AML-193 (cell line): ENCODE measurements at places on chromosomes 7 and 10.

DNA sequence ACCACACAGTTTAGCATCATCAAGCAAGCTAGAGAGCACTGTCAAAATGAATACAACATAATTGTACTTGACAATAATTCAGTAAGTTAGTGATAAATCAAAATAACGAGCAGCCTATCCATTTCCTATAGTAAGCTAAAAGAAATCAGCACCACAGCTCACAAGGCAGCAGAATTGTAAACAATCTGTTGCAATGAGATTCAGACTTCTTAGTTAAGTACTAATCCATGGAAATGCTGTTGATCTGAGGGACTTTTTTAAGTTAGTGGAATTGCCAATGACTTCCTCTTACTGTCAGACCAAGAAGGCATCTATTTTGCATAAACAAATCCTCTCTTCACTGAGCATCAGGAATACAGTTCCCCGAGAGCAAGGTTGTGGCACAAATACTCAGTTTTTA lies 136.6 kb upstream of the CCDC6 start:
- no peak for DNase-seq

GRCh38 chr7:81393018-81393417 lies 376.8 kb downstream of the HGF start:
- no peak for DNase-seq

- DNase-seq, result no peak
These were observed 19.8 kb downstream of the PMPCB start for GRCh38 chr7:103317009-103317408.

GRCh38 chr10:78508955-78509748 lies 475.5 kb downstream of the RPS24 start:
- DNase-seq, result no peak

GRCh38 chr7:112069879-112070321 lies 136.3 kb downstream of the DOCK4 start:
- DNase-seq, result no peak

GRCh38 chr7:89837515-89837914 lies 316.8 kb upstream of the STEAP1 start:
- no peak for DNase-seq

- no peak for DNase-seq
These were observed 4.3 kb downstream of the RAMP3 start for GRCh38 chr7:45161842-45162241.

DNA sequence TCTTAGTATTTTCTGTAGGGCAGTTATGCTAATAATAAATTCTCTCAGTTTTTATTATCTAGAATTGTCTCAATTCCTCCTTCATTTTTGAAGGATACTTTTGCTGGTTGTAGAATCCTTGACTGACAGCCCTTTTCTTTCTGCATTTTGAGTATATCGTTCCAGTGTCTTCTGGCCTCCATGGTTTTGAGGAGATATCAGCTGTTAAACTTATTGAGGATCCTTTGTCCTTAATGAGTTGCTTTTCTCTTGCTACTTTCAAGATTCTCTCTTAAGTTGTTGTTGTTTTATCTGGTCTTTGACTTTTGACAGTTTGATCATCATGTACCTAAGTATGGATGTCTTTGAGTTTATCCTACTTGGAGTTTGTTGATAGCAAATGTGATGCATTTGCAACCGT lies 8.9 kb upstream of the GJC3 start:
- no peak for DNase-seq

- no peak for DNase-seq
These were observed 297.1 kb downstream of the PRPF18 start for GRCh38 chr10:13883636-13884444.

DNA sequence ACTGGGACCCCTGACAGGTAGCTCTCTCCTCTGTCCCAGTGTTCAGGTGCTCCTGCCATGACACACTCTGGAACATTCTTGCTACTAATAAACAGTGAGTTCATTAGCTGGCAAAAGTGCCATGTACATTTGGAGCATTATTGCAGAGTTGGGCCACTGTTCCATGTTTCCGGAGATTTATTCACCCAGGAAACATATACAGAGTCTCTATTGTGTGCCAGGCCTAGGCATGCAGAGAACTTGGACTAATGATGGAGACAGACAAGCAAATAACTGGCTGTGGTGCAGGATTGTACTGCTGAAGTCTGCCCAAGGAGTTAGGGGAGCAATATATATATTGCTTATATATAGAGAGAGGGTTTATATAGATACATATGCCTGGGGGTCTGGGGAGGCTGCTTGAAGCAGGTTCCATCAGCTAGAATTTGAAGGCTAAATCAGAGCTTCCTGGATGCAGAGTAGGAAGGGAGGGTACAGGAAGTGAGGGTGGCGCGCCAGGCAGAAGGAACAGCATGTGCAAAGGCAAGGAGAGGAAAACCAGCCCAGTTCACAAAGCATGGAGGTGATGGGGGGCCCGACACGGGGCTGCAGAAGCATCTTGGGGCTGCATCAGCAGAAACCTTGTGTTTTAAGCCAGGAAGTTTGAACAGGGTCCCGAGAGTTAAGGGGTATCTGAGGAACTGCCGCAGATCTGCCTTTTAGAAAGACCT lies 22.7 kb upstream of the EEPD1 start:
- DNase-seq, result no peak

GRCh38 chr10:47111329-47111862 lies 188.6 kb upstream of the GDF10 start:
- DNase-seq, result no peak

GRCh38 chr7:41886901-41887311 lies 184.0 kb upstream of the INHBA start:
- DNase-seq, result no peak

GRCh38 chr10:37813763-37814162 lies 43.6 kb downstream of the ZNF248 start:
- no peak for DNase-seq

GRCh38 chr7:111242141-111242755 lies 151.3 kb downstream of the LRRN3 start:
- DNase-seq, result no peak

- no peak for DNase-seq
These were observed 62.9 kb downstream of the CCSER2 start for GRCh38 chr10:84391326-84391725.

GRCh38 chr10:88253622-88254021 lies 329.5 kb downstream of the RNLS start:
- DNase-seq, result no peak

GRCh38 chr7:35694161-35694783 lies 663 bp downstream of the HERPUD2 start:
- DNase-seq, result no peak

- no peak for DNase-seq
These were observed 52.5 kb downstream of the NCAPG2 start for GRCh38 chr7:158651968-158652565.

DNA sequence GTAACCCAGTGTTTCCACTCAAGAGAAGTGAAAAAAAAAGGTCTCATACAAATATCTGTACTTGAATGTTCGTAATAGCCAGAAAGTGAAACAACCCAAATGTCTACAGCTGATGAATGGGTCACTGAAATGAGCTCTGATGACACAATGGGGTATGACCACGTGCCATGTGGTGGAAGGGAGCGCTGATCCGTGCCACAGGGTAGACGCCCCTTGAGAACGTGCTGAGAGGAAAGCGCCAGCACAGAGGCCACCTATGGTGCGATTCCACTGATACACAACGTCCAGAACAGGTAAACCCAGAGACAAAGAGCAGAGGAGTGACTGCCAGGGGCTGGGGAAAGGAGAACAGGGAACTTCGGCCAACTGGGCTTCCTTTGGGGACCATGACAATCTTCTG lies 50.3 kb downstream of the MAD1L1 start:
- no peak for DNase-seq

GRCh38 chr7:43077732-43078391 lies 34.6 kb upstream of the HECW1 start:
- no peak for DNase-seq

DNA sequence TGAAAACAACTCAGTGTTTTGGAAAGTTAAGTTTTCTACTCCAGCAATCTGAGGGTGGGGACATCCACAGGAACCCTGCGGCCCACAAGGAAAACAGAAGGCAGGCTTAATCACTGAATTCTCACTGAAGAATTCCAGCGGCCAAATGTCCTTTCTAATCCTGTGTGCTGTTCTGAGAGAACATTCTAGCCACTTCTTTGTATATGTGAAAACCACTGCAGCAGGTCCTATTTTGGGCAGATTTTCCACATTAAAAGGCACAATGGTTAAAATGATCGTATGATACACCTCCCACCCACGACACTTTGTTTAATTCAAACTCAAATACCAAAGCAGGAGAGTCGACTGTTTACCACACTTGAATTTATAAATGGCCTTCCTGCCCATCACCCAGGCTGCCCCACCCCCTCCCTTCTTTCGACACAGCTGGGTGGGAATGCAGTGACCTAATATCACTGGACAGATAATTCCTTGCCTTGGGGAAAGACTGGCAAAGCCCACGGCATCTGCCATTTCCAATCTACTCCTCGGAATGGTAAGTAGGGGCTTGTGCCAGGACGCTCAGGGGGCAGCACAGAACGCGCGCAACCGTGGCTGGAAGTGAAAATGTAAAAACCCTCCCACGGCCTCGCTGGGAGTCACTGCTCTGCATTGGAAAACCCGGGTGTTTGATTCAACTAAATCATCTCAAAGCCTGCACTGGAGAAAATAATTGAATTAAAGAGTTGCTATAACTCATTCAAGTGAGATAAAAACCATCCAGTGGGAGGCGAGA lies 67.0 kb downstream of the CTBP2 start:
- no peak for DNase-seq

GRCh38 chr10:100151723-100152300 lies 34.0 kb downstream of the ERLIN1 start:
- no peak for DNase-seq

DNA sequence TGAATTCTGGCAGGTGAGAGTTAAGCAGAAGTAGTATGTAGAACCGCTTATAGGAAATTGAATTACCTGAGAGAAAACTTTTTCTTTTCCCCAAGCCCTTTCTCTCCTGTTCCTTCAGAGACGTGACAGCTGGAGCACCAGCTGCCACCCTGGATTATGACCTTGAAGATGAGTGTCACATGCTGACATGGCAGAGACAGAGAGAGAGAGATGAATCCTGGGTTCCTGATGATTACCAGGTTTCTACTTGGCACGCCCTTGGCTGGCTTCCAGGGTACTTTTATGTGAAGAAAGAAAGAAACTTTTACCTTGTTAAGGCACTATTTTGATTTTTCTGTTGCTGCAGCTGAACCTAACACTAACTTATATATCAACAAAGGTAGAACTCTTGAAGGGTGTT lies 99.9 kb downstream of the GPR26 start:
- DNase-seq, result no peak

DNA sequence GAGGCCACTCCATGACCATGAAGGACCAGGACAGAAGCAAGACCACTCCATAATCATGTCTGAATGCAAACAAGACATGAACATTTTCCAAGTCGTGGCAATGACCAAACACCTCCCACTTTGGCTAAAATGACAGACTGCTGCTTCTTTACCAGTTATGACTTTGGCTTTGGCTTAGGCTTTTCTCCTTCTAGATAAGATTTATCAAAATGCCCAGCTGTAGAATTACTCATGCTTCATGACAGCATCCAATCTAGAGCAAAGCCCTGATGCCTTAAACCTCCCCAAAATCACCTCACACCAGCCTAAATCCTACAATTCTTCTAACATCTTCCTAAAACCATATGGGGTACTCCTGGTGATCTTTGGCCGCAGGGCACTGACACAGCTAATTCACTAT lies 102.1 kb downstream of the VPS41 start:
- DNase-seq, result no peak

GRCh38 chr7:108525327-108525984 lies 479 bp downstream of the PNPLA8 start:
- DNase-seq, result peak; percentile 68

- DNase-seq, result peak; percentile 81
These were observed 238.7 kb upstream of the PRSS58 start for GRCh38 chr7:142496545-142496991.

GRCh38 chr10:6279540-6280267 lies 77.0 kb downstream of the PFKFB3 start:
- no peak for DNase-seq

- peak; percentile 1 for DNase-seq
These were observed 9.8 kb downstream of the PODXL start for GRCh38 chr7:131546583-131547141.

DNA sequence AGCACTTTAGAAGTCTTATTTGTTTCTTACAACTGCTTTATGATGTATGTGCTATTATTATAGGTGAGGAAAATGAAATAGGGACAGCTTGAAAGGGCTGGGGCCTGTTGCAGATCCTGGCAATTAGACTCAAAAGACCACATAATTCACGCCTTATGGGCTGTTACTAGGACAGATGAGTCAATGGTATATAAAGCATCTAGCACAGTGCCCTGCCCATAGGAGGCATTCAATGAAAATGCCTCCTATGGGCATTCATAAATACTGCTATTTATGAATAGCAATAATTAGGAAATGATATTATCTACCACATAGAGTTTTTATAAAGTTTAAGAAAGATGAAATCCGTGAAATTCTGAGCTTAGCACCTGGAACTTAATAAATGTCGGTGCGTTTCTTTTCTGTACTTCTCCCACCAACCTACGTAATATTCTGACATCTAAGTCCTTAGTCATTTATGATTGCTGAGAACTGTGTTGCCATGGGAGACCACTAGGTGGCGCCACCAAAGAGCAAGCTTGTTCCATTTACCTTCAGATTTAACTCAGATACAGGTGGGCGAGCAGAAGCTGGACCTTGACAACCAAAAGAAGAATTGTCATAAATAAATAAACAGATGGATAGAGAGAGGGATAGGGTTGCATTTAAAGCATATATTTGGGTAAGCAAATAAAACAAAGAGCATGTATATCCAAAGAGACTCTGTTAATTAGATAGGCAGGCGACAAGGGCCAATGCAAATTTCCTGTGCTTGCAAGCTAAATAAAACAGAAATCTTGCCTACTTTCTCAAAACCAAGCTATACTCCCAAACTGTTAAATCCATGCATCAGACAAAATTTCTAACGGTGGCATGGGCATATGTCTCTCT lies 699.9 kb downstream of the INHBA start:
- peak; percentile 12 for DNase-seq

DNA sequence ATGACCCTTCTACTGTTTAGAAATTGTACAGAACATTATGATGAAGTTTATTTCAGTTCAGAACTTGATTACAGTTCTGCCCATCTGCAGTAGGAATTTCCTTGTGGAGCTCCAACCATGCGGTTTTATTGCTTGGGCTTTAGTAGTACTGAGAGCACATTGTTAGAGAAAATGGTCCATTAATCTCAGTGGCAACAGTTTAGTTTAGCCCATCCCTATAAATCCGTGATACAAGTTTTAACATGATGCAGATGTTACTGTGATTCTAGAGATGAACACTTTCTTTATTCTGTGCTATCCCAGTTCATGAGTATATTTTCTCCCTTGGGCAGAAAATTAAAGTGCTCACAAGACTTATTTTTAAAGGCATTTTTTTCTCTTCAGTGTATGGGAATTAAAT lies 84.8 kb upstream of the FZD8 start:
- DNase-seq, result no peak

DNA sequence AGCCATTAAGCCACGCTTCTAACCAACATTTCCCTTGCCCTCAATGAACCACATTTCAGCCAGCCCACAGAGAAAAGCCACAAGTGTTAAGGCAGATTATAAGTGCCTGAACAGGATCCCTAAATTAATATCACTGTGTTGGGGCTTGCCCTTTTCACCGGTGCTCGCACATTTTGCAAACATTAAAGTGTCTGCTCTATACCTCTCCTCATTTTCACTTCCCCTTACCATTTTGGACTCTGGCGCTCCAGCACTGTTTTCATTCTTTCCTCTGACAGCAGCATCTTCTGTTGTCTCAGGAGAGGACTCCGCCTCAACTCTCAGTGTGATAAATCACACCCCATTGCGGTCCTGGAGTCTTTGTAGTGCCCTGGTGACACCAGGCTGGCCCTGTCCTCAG lies 274.2 kb downstream of the BAMBI start:
- no peak for DNase-seq

GRCh38 chr10:125141150-125141859 lies 19.1 kb downstream of the CTBP2 start:
- no peak for DNase-seq
